ENCODE measurements at places on chromosomes 3 and 15.

- H3K27me3 ChIP-seq, result no peaks in the 10 kb centered on the region
- peaks cover 17% of the 10 kb centered on the region for H3K4me1 ChIP-seq
- H3K27ac ChIP-seq, result no peak overlapping the region
- DNase-seq, result no peak
- peaks cover 31% of the 10 kb centered on the region for H3K36me3 ChIP-seq
These were observed 3.1 kb downstream of the IFRD2 start for GRCh38 chr3:50289130-50289529.

DNA sequence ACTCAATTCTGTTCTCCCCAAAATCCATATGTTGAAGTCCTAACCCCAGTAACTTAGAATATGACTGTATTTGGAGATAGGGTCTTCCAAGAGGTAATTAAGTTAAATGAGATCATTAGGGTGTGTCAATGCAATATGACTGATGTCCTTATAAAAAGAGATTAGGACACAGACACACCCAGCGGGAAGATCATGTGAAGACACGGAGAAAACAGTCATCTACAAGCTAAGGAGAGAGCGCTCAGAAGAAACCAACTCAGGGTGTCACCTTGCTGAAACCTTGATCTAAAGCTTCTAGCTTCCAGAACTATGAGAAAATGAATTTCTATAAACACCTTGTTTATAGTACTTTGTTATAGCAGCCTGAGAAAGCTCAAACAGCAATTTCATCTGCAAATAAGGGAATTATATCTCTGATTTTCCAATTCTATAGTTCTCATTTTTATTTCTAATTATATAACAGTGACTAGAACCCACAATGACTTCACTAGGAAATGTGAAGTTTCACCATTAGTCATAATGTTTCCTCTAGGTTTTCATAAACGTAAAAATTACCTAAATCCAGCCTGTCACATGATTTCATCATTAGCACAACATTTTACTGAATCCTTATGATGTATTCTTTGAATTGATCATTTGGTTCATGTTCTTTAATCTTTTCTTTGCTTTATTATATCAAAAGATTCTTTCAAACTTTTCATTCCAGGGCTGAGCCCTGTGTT, 459.1 kb upstream of the MDFIC2 start:
- H3K27ac ChIP-seq, result no peak overlapping the region
- no peak overlapping the region for H3K4me3 ChIP-seq
- no peaks in the 10 kb centered on the region for H3K27me3 ChIP-seq
- DNase-seq, result no peak
- no peaks in the 10 kb centered on the region for H3K36me3 ChIP-seq

DNA sequence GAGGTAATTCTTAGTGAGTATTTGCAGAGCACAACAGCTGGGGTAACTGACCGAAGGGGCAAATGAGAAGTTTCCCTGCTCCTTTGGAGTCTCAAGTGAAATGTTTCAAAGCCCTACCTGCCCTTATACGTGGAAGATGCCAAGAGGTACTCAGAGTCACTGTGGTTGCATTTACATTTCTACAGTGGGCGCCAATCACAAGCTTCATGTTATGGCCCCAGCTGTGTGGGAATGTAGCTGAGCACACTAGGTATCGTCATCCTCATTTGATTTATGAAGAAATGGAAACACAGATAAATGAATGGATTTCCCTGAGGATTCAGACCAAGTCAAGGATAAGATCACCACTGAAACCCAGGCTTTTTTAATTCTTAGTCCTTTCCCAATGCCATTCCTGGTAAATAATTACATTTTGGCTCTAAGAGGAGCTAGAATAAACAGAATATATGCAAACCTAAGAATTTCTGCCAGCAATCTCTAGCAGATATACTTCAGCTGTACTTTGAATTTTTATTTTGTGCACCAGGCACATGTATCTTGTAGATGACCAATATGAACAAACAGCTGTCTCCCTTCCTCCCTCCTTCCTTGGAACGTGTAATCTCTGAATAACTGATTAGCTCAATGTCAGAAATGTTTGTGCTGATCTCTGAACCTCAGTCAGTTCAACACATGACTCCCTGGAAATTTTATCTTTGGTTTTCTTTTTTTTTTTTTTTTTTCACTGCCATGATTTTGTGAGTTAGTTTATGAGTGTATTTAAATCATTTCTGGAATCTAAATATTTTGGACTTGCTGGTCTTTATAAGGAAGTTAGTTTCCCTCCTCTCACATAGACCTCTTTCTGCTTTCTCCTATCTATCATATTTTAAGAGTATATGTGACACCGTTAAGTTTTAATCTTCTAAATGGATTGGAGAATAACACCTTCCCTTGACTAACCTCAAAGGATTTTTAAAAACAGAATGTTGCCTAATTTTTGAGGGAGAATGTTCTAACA, 69.2 kb downstream of the MAP2K5 start:
- H3K4me1 ChIP-seq, result no peaks in the 10 kb centered on the region
- no peak for DNase-seq
- no peak overlapping the region for H3K4me3 ChIP-seq
- H3K27me3 ChIP-seq, result no peaks in the 10 kb centered on the region

- DNase-seq, result no peak
- H3K36me3 ChIP-seq, result no peaks in the 10 kb centered on the region
- peaks cover 4% of the 10 kb centered on the region for H3K4me1 ChIP-seq
- no peak overlapping the region for H3K27ac ChIP-seq
These were observed 69.4 kb downstream of the BFSP2 start for GRCh38 chr3:133469140-133469731.

- no peaks in the 10 kb centered on the region for H3K36me3 ChIP-seq
- no peaks in the 10 kb centered on the region for H3K4me1 ChIP-seq
- H3K27ac ChIP-seq, result no peak overlapping the region
These were observed 68.1 kb downstream of the MEIS2 start for GRCh38 chr15:37032091-37032775.

DNA sequence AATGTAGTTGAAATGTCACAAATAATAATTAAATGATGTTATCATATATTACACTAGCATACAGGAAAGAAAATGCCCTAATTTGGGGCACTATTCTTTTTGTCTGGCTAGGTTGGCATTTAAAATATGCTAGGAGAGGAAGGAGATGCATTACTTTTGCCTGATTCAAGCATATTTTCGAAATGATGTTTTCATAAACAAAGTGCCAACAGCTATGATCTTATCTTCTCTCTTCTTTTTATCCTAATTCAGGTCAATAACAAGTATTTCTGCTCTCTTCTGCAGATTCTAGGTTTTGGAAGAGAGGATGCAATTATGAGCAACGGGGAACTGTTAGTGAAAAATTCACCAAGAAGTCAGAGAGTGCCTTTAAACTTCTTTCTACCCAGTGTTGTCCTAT, 55.8 kb upstream of the NR2F2 start:
- H3K4me3 ChIP-seq, result no peak overlapping the region
- no peaks in the 10 kb centered on the region for H3K36me3 ChIP-seq
- no peaks in the 10 kb centered on the region for H3K4me1 ChIP-seq
- H3K27me3 ChIP-seq, result no peaks in the 10 kb centered on the region

Data from effector memory CD4-positive, alpha-beta T cell (primary cell).